ENCODE measurements at places on chromosomes 6 and 20.
A peak's percentile ranks its signal among the peaks of the same experiment; 100 is the strongest.

DNA sequence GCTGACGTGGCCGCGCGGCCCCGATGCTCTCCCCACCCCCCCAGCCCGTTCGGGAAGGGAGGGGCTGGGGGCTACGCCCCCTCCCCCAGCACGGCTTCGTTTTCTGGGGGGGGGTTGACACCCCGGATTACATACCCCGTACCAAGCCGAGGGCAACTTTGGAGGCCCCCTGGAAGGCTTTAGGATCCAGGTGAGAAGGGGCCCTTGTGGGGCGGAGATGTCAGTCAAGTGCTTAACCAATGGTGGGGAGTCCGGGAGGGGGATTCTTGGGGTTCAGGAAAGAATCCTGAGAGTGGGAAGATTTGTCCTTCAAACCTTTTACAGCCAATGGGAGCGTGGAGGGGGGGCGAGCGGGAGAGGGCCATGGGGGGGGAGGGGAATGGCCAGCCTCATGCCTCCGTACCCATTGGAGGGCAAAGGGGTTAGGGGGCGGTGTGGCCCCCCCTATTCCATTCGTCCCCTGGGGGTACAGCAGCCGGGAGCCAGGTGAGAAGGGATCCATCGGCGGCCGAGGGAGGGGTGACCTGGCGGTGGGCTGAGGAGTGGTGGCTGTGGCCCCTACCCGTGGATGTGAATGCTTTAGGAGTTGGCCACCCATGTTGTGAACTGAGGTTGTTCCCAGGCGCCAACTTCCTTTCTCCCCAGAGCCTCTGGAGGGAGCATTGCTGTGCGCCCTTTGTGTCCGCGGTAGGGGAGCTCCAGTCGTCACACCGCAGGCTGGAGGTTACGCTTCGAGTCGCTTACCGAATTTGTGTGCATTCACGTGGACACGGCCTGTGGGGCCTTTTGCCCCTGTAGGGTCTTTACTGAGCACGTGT, 682 bp downstream of the BRD2 start:
- DNase-seq = peak; percentile 65

DNA sequence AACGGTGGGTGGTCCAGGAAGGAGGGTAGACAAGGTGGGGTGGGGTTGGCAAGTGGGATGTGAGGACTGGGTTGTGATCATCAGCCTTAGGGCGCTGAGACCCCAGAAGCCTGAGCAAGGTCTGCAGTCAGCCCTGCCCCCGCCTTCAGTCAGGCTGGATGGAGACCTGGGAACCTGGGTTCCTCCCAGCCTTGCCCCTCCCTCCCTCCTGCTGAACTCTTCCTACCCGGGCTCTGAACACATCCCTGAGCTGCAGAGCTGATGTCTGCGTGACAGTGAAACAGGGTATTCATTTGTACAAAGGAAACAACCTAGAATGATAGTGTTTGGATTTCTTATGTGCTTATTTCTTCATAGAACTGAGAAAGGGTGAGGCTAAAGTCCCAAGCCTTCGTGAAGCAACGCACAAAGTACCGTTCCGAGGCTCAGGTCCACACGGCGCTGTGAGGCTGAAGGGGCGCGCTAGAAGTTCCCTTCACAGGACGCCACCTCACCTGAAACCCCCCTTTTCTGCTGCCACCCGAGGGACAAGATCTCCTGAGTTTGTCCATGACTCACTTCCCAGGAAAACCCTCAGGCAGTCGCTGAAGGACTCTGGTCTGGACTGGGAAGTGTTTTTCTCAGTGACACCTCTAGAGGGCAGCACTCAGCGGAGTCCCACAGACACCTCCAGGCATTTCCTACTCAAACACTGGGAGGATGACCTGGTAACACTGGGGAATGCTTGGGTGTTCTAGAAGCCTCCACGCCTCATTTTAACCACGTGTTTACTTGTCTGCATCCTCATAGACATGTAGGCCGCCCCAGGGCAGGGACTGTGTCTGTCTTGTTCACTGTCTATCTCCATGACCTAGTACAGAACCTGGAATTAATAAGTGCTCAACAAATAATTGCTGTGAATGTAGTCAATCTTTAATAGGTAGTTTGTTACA, 1.2 kb downstream of the GSTA5 start:
- peak; percentile 17 for DNase-seq

- no peak for DNase-seq
Measured at GRCh38 chr20:63176034-63176426, 39.9 kb downstream of the YTHDF1 start.

DNA sequence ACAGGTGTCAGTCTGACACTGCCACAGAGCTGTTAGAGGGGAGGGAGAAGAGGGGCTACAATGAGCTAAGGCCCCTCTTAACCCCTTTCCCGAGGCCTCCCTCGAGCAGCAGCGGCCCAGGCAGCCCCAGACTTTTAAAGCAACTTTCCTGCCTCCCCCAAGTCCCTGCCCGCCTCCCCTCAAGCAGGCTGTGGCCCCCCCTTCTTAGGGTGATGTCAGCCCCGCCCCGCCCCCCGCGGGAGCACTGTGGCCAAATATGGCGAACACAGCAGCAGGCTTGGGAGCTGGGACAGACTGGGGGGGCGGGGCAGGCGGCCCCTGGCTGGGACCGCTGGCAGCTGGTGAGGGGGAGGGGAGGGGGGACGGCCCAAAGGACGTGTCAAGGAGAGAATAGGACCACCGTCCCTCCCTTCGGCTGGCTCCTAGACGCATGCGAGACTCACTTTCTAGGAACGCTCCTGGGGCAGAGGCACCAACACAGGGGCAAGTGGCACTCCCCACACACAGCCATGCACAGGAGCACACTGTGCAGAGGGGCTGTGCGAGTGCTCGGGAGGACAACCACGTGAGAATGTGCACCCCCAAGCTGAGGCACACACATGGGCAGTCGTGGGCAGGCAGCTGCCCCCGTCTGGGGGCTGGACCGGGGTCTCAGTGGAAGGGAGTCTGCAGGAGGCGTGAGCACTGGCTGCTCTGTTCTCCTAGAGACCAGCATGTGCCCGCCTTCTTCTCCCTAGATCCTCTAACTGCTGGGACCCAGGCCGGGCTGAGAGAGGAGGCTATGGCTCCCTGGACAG, 6.7 kb downstream of the TEAD3 start:
- no peak for DNase-seq

- no peak for DNase-seq
Measured at GRCh38 chr6:33797626-33798342, 6.0 kb downstream of the MLN start.

All from stimulated activated CD8-positive, alpha-beta memory T cell treated with anti-CD3 and anti-CD28 coated beads, Interleukin-15, amount 100 ng/mL, for 24 hours (primary cell).